ENCODE measurements at places on chromosomes 1 and 21. TPM values are rescaled to one million over a fixed set of nuclear protein-coding genes. Genes with fewer than 3 reads are reported as not detected.

- no peak for DNase-seq
These were observed 2.6 kb downstream of the FCRL3 start for GRCh38 chr1:157697781-157698569.

DNA sequence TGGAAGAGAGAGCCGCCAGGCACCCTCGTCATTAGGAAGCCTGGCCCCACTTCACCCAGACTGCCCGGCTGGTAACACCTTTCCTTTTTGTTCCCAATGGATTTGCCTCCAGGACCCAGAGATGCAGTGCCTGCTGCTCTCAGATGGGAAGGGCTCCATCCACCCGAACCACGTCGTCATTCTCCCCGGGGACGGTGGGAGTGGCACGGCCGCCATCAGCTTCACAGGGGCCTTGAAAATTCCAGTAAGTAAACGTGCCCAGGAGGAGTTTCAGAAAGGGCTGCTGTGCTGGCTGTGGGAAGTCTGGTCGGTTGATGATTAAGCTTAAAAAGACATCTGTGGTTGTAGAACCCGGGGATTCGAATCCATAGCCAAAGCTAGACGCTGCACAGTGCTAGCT is 45.2 kb downstream of the SLC37A1 start:
- no peak for DNase-seq

- no peak for DNase-seq
These were observed 99.6 kb downstream of the ELAVL4 start for GRCh38 chr1:50208315-50208714.

- DNase-seq: no peak
These were observed 155.4 kb downstream of the PGBD5 start for GRCh38 chr1:230270559-230271281.

BACE2 gene
- 43.7 TPM for total RNA-seq

DNA sequence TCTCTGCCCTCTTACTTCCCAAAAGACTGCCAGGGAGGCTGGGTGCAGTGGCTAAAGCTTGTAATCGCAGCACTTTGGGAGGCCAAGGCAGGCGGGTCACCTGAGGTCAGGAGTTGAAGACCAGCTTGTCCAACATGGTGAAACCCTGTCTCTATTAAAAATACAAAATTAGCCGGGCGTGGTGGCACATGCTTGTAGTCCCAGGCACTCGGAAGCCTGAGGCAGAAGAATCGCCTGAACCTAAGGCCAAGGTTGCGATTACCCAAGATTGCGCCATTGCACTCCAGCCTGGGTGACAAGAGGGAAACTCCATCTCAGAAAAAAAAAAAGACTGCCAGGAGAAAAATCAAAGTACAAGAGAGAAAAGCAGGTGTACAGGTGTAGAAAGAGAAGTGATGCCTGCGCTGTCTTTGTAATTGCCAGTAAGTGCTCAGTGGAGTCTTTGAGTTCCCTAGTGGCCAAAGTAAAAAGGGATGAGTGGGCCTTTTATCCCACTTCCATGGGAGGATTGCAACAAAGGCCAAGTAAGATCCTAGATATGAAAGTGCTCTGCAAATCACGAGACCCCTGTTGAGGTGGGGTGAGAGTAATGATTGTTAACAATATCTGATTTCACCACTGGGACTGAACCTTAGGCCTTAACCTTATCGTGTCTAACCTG is 94.7 kb upstream of the WNT4 start:
- no peak for DNase-seq

- no peak for DNase-seq
These were observed 61.5 kb downstream of the ADARB1 start for GRCh38 chr21:45135868-45136267.

GPR37L1 gene
- 0.25 TPM for total RNA-seq

SPRR2F gene
- 2.5 TPM for total RNA-seq

- no peak for DNase-seq
These were observed 3.8 kb upstream of the DMBX1 start for GRCh38 chr1:46485564-46486431.
